NCI-H345 (cell line): ENCODE measurements at places on chromosomes 4 and X.

DNA sequence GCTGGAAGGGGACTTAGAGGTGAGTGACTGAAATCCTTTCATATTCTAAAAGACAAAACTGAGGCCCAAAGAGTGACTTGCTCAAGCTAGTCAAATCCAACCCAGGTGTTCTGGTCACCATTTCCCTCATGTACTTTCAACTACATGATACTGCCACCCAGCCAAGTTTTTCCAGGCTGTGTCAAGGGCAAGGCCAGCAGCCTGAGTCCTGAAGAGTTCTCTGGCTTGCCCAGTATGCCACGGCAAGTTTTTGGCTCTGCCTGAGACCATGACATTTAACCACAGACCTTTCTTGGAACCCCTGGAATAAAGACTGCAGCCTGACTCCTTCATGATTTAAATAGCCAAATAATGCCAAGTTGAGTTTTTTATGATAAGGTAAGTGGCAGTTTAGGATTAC, 10.7 kb upstream of the TMEM164 start:
- DNase-seq: no peak

GRCh38 chr4:41713768-41714167, 34.8 kb downstream of the PHOX2B start:
- no peak for DNase-seq

DNA sequence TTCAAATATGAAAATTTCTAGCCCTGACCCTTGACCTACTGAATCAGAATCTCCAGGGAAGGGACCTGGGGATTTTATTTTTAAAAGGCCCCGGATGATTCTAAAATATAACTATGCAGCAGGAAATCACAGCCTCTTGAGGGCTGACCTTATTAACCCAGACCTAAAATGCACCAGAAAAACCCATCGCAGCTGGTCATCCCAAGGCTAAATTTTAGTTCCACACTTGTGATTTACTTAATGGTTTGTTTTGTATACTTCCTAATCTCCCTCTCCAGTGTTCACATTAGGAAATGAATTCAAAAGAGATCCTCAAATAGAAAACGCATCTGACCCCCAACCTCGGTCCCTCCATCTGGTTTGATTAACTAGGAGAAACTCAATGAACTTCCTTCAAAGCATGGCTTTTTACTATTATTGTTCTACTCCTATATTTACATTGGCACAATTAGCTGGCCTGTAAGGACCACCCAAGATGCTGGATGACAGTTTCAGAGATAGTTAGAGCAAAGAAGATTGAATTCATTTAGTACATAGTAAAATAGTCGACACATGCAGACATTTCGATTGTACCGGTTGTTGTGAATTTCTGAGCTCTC, 147.8 kb upstream of the MED14 start:
- no peak for DNase-seq

DNA sequence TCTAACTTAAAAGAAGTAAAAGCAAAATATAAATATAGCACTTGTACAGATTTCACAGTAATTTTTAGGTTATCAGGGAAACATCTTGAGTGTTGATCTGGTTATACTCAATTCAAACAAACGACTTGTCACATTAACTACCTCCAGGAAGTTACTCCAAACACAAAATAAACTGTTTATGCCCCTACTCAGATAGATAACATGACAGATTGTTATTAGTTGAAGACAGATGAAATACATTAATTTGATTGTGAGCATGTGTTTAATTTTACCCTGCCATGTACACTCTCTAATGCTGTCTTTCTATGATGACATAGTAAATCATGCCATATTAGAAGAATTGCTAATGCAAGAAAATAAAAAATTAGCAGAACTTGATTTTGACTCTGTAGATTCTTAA, 88.0 kb downstream of the RAB28 start:
- DNase-seq: no peak

GRCh38 chr4:169122422-169122821, 112.4 kb upstream of the CBR4 start:
- no peak for DNase-seq

DNA sequence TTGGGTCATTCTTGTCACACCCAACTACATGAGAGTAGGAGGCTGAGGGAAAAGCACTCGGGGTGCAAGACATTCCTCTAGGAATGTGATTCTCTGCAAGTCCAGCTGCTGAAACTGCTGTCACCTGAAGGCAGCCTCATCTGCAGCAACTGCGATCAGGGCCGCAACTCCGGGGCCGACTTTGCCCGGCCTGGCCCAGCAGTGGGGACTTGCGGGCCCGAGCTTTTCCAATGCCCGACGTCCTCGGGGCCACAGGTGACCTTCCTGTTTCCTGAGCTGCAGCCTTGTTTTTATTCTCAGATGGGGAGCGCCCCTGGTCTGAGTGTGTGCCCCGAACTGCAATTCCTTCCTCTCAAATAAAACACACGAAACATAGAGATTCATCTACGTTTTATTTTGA, 104.7 kb upstream of the NKX1-1 start:
- no peak for DNase-seq

GRCh38 chrX:105136786-105137185, 83.7 kb downstream of the TEX13A start:
- DNase-seq: no peak
